MM.1S (cell line): ENCODE measurements at places on chromosomes 3 and 15.

GRCh38 chr3:153042088-153042487, 119.9 kb upstream of the RAP2B start:
- DNase-seq, result no peak

DNA sequence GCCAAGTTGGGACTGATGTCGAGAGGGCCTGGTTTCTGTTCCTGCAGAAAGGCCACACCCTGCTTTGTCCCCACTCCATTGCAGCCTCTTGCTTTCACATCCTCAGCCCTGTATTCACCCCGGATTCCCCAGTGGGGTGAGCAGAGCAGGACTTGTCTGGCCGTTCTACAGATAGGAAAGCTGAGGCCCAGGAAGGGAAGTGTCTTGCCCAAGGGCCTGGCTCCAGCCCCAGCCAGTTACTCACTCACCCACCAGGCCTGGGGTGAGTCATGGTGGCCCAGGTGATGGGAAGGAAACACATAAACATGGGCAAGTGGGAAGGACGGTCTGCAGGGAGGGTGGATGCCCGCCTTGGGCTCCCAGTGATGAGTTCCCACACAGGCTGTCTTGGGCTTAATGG, 6.1 kb upstream of the DUSP7 start:
- no peak for DNase-seq

DNA sequence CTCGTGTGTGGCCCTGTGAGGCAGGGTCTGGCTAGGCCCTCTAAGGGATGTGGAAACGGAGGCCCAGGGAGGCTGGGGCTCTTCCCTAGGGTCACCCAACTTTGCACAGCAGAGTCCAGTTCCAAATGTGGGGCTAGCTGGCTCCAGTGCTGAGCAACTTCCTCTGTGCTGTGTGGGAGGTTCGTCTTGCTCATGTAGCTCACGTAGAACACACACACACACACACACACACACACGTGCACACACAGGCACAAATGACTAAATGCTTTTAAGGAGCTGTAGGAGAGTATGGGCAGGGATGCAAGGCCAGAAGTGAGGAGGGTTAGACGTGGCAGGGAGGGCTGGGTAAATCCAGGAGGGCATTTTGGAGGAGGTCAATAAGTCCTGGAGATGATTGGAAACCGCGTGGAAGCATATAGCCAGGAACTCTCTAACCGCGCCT, 213.8 kb downstream of the RPLP1 start:
- DNase-seq, result no peak

GRCh38 chr3:117547956-117548550, 838.5 kb downstream of the TUSC7 start:
- DNase-seq, result no peak

- no peak for DNase-seq
Measured at GRCh38 chr3:112389961-112390360, 57.0 kb downstream of the CD200 start.

- DNase-seq, result peak; percentile 22
Measured at GRCh38 chr3:38131621-38132369, 5.1 kb downstream of the ACAA1 start.

- no peak for DNase-seq
Measured at GRCh38 chr3:106034313-106034712, 165.5 kb upstream of the CBLB start.

DNA sequence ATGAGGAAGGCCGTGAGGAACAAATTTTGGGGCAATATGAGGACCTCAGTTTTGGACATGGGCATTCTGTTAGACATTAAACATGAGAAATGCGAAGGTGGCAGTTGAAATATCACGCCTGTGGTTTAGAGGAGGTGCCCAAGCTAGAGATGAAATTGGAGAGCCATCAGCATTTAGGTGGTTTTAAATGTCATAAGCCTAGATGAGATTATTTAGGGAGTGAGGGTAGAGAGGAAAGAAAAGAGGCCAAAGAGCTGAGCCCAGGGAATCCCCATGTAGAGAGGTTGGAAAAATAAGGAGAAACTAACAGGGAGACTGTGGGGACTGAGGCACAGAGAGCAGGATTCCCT, 14.9 kb downstream of the RTP1 start:
- no peak for DNase-seq

DNA sequence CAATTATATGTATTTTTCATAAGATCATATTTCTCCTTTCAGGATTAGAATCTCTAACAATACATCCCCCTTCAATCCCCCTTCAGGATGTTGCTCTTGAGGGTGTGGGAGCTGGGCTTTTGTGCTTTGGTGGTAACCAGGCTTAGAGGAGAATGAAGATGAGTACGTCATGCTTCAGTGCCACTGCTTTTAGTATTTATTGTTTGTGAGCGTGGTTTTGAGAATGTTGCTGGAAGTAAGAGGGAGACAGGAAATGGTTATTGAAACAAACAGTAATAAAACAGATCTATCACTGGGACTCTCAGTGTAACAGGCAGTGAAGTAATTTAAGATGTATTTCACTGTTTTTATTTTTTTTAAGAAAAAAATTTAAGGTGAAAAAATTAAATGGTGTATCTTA, 35.3 kb downstream of the GBE1 start:
- DNase-seq, result no peak

GRCh38 chr3:115693868-115694267, 70.6 kb downstream of the GAP43 start:
- no peak for DNase-seq

GRCh38 chr15:35299059-35299735, 214.1 kb upstream of the NANOGP8 start:
- no peak for DNase-seq

GRCh38 chr3:54176106-54176505, 53.8 kb downstream of the CACNA2D3 start:
- DNase-seq, result no peak

- no peak for DNase-seq
Measured at GRCh38 chr15:80494351-80494751, 90.2 kb downstream of the ARNT2 start.

- no peak for DNase-seq
Measured at GRCh38 chr15:87416591-87417257, 839.8 kb downstream of the NTRK3 start.

DNA sequence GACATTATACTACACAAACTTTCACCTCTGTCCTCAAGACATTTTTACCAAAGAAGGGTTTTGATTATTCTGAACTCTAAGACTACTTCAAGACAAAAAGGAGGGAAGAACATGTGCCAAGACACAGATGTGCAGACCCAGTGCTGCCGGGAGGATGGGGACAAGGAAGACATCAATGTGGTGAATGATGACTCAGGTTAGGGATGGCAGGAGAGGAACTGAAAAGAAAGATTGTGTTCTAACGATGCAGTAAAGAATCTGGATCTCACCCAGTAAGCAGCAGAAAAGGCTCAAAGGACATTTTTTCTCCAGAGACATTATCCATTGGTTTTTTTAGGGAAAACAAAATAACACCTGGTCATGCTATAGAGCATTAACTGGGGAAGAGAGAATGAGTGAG, 449.9 kb upstream of the NR2F2 start:
- no peak for DNase-seq

GRCh38 chr3:192514081-192514753, 213.1 kb downstream of the FGF12 start:
- DNase-seq, result no peak

DNA sequence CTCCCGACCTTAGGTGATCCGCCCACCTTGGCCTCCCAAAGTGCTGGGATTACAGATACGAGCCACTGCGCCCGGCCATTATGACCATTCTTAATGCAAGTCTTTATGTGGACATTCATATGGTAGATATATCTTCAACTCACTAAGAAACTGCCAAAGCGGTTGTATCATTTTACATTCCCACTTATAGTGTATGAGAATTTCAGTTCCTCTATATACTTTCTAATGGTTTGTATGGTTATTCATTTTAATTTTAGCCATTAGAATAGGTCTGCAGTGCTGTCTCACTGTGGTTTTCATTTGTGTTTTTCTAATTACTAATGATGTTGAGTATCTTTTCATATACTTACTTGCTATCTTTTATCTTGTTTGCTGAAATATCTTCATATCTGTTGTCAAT, 32.5 kb downstream of the TCF12 start:
- DNase-seq, result no peak

- DNase-seq, result no peak
Measured at GRCh38 chr15:42150219-42150970, 6.0 kb downstream of the PLA2G4F start.

GRCh38 chr3:194312743-194313281, 38.3 kb downstream of the CPN2 start:
- DNase-seq, result no peak

- DNase-seq, result no peak
Measured at GRCh38 chr3:24972491-24972890, 455.6 kb upstream of the RARB start.

DNA sequence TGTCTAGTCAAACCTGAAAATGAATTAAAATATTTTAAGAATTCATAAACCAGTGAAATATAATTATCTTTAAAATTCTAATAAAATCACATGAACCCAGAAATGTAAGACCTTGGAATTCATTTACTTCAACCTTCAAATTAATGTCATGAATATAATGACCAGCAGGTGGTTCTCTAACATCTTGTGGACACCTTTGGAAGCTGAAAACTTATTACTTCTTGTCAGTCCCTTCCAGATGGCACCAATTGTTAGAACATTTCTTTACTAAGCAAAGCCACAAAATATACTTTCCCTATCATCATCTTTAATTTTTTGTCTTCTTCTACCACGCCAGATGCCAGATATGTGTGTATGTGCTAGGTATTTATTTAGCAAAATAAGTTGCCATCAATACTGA, 240.0 kb downstream of the MBNL1 start:
- DNase-seq, result peak; percentile 14

DNA sequence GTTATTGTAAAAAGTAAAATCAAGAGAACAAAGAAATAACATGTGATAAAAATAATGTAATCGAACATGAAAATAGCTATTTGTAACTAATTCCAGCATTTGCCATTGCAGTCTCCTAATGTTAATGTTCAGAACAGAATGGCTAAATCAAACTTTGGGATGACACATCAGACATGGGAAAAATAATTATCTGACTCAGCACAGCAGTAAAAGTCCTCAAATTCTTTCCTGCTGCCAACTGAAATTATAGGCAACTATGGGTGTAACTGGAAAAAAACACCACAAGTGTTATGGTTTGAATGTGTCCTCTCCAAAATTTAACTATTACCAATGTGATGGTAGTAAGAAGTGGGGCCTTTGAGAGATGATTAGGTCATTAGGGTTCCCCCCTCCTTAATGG, 446.7 kb downstream of the C3orf38 start:
- no peak for DNase-seq

- no peak for DNase-seq
Measured at GRCh38 chr3:17489139-17489538, 253.3 kb downstream of the TBC1D5 start.

DNA sequence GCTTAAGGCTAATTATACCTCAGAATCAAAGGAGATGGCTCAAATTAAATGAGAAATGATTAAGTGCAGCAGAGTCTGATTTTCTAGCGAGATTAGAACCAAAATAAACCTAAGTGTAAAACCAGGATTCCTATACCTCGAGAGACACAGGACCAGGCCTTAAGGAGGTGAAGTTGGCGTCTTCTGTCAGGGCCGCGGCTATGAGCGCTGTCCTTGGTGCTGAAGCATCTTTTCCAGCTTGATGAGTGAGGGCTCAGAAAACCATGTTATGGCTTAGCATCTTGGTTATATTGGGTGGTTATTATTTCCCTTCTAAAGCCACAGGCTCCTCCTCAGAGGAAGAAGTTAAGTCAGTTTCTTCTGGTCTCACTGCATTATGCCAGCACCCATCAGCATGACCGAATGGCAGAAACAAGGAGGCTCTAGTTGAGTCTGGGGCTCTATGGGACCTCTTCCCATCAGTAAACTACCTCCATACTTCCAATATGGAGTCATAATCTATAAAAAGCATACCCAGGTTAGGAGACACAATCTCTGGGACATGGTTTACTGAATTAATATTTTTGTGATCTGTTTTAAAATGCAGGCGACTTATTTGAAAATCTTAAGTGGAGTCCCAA, 120.1 kb upstream of the NMNAT3 start:
- DNase-seq, result peak; percentile 23

GRCh38 chr3:30112902-30113484, 493.4 kb upstream of the TGFBR2 start:
- peak; percentile 36 for DNase-seq

DNA sequence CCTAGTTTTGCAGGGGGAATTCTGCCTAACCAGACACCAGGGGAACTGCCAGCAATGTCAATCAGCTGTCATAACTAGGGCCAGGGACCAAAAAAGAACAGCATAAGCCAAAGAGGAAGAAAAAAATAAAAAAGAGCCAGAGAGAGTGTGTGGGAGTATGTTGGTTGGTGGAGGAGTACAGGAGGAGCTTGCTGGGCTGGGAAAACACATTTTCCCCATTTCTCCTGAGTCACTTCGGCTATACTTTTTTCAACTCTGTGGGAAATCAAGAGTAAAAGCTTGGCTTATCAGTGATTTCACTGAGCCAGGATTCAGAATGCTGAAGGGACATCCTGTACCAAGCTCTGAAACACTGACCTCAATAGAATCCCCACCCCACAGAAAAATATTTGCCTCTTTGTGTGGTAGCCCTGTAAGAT, 144.7 kb upstream of the DPH6 start:
- DNase-seq, result no peak

- no peak for DNase-seq
Measured at GRCh38 chr3:31770822-31771326, 210.2 kb downstream of the OSBPL10 start.

DNA sequence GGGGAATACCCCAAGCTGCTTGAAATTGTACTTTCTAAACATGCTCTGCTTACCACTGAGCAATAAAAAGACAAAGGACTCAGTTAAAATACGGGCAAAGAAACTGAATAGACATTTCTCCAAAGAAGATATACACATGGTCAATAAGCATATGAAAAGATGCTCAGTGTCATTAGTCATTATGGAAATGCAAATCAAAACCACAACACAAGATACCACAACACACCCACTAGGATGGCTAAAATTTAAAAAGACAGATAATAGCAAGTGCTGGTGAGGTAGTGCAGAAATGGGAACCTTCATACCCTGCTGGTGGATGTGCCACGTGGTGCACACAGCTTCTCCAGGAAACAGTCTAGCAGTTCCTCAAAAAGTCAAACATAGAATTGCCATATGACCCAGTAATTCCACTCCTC, 21.3 kb downstream of the LRIG1 start:
- DNase-seq, result no peak

GRCh38 chr3:61628636-61629035, 67.3 kb downstream of the PTPRG start:
- DNase-seq, result no peak
